Stimulated activated naive B cell treated with anti-CD40 and anti-IgM and Interleukin-4, amounts not matched to agents 10 μg/mL and 1 μg/mL and 100 μg/mL, for 72 hours (primary cell): ENCODE measurements at places on chromosomes 1 and 21.
A peak's percentile ranks its signal among the peaks of the same experiment; 100 is the strongest.

DNA sequence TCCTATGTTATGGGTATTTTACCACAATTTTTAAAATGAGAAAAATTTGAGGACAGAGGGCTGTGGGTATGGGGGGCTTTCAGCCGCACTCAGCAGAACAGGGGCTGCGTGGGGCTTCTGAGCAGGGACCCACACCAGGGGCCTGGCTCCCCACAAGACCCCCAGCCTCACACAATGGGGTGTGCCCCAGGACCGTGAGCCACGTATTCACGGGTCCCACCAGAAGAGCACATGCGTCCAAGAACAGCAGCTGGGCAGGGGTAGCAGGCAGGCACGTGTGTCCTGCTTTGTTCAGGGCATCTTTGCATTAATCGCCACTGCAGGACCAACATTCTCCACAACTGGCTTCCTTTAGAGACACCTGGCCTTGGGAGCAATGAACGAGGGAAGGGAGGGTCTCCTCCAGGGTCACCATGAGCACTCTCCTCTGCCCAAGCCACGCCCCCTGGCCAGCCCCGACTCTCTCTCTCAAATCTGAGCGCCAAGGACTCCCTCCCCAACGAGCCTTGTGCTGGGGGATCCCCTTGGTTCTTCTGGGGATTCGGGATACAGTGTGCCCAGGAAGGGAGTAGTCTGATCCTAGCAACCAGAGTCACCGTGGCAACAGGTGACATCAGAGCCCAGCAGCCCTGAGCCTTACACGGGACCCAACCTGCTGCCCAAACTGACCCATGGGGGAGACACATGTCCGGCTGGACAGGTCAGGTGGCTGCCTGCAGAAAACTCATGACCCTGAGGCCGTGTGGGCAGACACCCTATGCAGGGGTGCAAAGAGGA lies 7.4 kb upstream of the ARF1 start:
- no peak for DNase-seq

- no peak for DNase-seq
Observed at GRCh38 chr1:36645867-36646266, 163.2 kb upstream of the CSF3R start.

DNA sequence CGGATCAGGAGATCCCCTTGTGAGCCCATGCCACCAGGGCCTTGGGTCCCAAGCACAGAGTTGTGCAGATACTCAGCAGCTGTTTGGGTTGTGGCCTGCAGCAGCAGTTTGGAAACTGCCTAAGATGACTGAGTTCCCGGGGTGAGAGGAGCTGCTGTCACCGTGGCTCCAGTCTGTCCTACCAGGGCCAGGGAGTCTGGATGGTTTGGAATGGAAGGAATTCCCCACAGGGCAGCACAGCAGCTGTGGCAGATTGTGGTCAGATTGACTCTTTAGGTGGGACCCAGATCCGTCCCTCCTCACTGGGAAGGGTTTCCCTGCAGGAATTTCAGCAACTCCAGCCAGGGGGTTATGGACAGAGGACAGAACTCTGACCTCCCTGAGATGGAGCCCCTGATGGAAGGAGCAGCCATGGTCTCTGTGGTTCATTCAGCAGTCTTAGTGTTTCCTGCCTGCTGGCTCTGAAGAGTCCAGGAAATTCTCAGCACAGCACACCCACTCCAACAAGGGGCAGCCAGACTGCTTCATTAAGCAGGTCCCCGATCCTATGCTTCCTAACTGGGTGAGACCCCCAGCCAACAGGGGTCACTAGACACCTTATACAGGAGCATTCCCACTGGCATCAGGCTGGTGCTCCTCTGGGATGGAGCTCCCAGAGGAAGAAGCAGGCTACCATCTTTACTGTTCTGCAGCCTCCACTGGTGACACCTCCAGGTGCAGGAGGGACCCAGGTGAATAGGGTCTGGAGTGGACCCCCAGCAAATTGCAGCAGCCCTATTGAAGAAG lies 51.5 kb upstream of the TNFSF4 start:
- no peak for DNase-seq

- no peak for DNase-seq
Observed at GRCh38 chr1:58727364-58727763, 27.5 kb upstream of the MYSM1 start.

GRCh38 chr1:97903626-97904025 lies 17.2 kb downstream of the DPYD start:
- no peak for DNase-seq

DNA sequence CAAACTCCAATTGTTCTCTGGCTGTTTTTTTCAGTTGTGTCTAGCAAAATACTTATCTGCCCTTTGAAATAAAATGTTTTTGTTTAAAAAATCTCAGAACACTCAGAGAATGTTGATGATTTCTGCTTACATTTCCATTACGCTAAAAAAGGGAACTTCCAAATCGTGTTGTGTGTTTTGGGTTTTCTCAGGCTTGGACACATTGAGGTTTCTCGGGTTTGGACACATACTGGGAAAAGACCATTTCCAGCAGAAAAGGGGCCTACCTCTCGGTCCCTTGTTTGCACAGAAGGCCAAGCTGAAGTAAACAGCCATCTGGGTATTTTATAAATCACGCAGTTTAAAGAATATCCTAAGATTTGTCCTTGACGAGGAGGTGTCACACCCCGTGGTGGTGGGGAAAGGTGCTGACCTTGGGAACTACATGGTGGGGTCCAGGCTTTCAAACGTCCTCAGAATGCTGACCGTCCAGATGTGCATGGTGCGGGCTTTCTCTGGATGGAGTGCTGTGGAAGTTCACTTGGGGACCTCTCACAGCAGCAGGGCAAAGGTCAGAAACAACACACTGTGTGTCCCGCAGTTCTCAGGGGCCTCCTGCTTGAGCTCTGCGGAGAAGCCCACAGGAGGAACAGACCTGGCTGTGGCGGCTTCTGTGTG lies 67.8 kb downstream of the SLC37A1 start:
- DNase-seq = no peak

DNA sequence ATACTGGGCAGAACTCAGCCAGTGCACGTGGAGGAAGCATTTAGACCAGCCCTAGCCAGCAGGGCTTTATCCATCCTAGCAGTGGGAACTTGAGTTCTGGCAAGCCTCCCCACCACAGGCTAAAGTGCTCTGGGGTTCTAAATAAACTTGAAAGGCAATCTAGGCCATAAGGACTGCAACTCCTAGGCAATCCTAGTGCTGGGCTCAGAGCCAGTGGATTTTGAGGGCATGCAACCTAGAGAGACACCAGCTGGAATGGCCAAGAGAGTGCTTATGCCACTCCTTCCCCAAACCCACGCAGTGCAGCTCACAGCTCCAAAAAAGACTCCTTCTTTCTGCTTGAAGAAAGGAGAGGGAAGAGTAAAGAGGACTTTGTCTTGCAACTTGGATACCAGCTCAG lies 70.5 kb upstream of the APOBEC4 start:
- DNase-seq = no peak

DNA sequence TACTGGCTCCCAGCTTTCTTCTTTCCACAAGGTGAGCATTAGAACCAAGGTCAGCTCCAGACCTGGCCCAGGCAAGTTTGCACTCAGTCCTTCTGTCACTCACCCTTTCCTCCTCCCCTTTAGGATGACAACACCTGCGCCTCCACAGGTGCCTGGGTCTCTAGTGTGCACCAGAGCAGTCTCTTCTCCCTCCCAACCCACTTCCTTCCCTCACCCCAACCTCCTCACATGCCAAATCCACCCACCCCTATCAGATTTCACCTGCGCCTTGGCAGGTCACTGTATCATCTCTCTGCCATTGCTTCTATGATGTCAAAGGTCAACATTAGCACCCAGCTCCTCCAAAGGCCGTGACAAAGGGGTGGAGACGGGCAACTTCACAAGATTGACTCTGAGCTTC lies 38.0 kb downstream of the LBR start:
- DNase-seq = no peak

- DNase-seq = no peak
Observed at GRCh38 chr1:91724644-91725043, 161.3 kb downstream of the TGFBR3 start.

DNA sequence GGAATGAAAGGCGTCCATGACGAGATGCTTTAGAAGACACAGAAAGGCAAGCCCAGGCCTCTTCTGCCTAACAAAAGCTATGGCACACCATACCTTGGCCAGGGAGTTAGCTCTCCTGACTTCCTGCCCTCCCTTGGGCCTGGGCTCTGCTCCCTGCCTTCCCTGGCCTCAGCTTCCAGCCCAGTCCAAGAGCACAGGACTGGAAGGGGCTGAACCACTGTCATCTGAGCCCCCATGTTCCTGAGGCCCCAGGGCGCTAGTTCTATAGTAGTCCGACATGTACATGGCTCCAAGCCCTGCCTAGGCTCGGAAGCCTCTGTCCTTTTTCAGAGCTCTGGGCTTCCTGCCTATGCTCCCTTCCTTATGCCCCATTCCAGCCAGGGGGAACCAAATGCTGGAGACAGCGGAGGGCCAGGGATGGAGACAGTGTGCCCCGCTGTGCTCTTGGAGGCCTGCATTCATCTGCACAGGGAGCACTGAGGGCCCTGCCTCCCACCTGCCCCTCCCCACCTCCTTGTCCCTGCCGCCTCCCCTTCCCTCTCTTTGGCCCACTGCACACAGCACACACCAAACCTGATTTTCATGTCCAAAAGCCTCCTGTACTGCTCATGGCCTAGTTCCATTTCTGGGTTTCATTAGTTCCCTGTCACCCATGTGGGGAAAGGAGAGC lies 240.1 kb downstream of the RHOU start:
- DNase-seq = no peak

GRCh38 chr1:21289700-21290545 lies at the start of gene ECE1:
Gene ECE1 (minus strand): TSS chr1:21290463. CDS start chr1:21290414, 49 bp downstream.
- peak; percentile 51 for DNase-seq

DNA sequence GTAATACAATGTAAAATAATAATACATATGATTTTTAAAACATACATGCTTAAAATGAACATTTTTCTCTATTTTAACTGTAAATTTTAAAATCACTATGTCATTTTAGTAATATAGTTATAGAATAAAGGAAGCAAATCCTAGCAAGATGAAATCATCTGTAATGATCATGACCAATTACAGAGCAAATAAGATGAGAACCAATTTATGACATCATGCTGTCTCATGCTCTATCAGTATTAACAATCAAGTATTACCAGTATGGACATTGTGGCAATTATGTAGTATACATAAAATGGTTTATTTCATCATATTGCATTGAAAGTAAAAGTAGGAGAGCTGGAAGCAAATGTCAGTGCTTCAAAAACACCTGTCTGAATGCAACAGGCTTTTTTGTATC lies 255.0 kb downstream of the VAV3 start:
- DNase-seq = no peak

DNA sequence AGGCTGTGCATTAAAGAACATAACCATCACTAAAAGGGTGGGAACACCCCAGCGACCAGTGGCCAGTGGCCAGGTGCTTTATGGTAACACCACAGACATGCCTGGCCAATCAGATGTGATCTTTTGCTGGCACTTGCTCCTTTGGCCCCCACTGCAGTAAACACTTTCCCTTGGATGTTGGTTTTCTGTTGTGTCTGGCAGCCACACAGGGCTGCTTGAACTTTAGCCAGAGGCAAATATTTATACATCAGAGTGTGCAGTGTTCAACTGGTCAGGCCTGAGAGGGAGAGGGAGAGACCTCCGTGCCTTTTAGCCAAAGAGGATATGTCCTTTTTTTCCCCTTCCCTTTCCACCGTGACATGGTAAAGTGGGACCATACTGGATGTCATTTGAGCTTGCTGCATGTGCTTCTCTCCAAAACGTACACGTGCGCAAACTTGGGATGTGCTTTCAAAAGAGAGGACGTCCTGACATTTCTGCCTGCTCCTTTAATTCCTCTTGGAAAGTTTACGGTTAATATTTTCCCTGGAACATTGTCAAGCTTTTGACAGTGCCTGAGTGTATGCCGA lies 101.2 kb downstream of the NFIA start:
- DNase-seq = no peak

DNA sequence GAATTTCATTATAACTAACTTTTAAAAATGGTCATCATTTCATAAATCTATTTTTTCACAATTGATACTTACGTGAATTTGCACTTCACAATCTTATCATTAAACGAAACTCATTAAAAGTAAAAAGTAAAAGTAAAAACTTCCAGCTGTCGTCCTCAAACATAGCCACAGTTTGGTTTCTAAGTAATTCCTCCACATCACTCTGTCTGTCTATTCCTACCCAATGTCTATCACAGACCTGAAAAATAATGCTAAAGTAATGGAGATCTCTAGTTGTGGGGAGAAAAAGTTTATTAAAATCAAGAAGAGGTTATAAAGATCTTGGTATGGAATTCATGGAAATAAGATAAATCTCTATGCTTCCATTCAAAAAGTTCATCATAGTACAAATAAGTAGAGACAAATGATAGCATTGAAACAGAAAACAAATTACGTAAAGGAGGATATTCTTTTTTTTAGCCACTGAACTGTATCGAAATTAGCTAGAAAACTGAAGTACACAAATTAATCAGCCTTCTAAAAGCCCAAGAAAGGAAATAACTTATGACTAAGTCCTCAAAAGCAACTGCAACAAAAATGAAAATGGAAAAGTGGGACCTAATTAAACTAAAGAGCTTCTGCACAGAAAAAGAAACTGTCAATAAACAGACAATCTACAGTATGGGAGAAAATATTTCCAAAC lies 148.6 kb downstream of the TIAM1 start:
- no peak for DNase-seq

- DNase-seq = no peak
Observed at GRCh38 chr21:21396424-21396823, 398.2 kb downstream of the NCAM2 start.

- no peak for DNase-seq
Observed at GRCh38 chr1:69295265-69295664, 272.5 kb upstream of the LRRC7 start.

DNA sequence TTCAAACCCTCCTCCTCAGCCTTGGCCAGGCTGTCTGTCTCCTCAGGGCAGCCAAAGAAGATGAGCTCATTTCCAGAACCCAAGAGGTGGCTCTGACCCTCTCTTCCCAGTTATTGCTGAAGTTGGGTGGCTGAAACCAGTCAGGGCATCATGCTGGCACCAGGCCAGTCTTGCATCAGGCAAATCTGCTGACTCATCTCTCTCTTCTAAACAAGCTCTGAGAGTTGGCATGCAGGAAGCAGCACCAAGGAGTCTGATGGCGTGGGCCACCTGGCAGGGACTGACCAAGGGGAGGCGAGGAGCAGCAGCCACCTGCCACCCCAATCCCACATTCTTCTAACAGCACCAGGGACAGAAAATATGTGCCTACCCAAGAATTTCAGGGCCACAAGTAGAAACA lies 104.8 kb upstream of the ATP1A1 start:
- DNase-seq = no peak

- no peak for DNase-seq
Observed at GRCh38 chr1:93845538-93846205, 33.3 kb downstream of the DNTTIP2 start.

GRCh38 chr1:200628223-200628881 lies 7.8 kb upstream of the KIF14 start:
- DNase-seq = peak; percentile 50
